ENCODE measurements at places on chromosomes 1 and 21. TPM values are rescaled to one million over a fixed set of nuclear protein-coding genes. Genes with fewer than 3 reads are reported as not detected.

DNA sequence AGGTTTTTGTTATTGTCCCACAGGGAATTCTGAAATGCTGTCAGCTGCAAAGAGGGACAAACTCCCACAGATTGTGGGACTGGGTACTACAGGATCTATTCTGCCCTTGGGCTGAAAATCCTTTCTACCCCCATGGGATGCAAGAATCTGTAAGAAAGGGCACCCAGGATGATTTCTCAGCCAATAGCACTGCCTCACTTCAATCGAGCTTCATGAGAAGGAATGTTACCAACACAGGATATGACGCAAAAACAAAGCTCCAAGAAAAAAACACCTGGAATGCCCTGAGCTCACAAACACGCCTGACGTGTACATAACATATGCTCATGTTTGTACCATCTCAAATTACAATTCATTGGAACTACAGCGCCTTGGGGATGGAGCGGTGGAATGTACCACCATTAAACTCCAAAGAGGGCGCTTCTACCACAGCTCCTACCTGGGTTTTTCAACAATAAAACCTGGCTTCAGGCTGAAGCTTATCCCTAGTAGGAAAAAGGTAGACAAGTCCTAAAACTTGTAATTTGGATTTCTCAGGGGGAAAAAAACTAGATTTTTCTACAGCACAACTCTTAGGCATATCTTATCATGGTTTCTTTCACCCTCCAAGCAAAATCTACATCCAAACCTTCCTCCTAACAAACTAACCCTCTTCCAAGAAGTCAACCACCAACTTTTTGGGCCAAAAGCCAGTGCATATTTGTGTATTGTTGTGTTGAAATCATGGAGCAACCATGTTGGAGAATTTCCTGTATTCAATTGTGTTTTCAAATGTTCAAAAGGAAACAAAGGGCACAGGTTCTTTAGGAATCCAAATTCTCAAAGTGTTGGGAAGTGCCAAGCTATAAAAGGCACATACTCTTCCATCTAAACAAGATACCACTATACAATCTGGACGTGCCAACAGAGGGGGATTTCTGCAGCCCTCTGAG lies 78.9 kb downstream of the TGFBR3 start:
- DNase-seq = peak; percentile 44

DNA sequence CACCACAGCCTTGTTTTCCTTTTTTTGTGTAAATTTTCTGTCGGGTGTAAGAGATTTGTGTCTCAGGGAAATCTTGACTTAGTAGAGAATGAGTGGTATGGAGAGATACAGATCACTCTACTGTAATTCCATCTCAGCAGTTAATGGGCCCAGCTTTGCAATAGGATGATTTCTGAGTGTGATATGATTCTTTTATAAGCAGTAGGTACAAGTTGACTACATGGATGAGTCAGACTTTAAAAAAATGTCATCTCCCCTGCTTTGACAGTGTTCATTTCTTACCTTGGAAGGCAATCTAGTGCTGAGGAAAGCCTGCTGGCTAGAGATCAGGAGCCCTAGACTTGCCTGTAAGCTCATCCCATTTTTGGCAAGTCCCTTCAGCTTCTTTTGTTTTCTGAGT lies 261.9 kb downstream of the RYR2 start:
- no peak for DNase-seq

- no peak for DNase-seq
Observed at GRCh38 chr1:107000902-107001301, 55.6 kb upstream of the PRMT6 start.

VHLL gene
- 0.32 TPM for total RNA-seq

PRAMEF7 gene
- total RNA-seq = not detected

Data from fibroblast of villous mesenchyme (primary cell).